MG63 (cell line): ENCODE measurements at places on chromosomes 2 and 18. TPM values are rescaled to one million over a fixed set of nuclear protein-coding genes. Genes with fewer than 3 reads are reported as not detected.

CD226 gene
- total RNA-seq: 0.07 and 0.10 TPM in 2 replicates

CNGA3 gene
- total RNA-seq: not detected in 2 replicates

FASTKD2 gene
- 30.7 and 49.6 TPM in 2 replicates for total RNA-seq

CCDC102B gene
- total RNA-seq: 1.6 and 2.2 TPM in 2 replicates

MTIF2 gene
- 40.6 and 93.7 TPM in 2 replicates for total RNA-seq

ZNG1B gene
- 12.9 and 16.3 TPM in 2 replicates for total RNA-seq

MATN3 gene
- total RNA-seq: 0.15 and 0.76 TPM in 2 replicates

DPP4 gene
- total RNA-seq: 0.53 and 0.76 TPM in 2 replicates

ALKAL2 gene
- not detected in 2 replicates for total RNA-seq

ASB18 gene
- total RNA-seq: not detected in 2 replicates

OTOS gene
- total RNA-seq: not detected in 2 replicates

CHRNG gene
- not detected in 2 replicates for total RNA-seq

TFCP2L1 gene
- 0.03 TPM in 1 of 2 replicates, not detected in the other for total RNA-seq

TUBA3E gene
- not detected in 2 replicates for total RNA-seq

CCDC138 gene
- 6.7 and 11.3 TPM in 2 replicates for total RNA-seq

RAMP1 gene
- 125 and 192 TPM in 2 replicates for total RNA-seq

ANTXR1 gene
- 48.6 and 51.1 TPM in 2 replicates for total RNA-seq

LGALSL gene
- 4.5 and 8.8 TPM in 2 replicates for total RNA-seq

MYO1B gene
- total RNA-seq: 95.6 and 123 TPM in 2 replicates

LRRTM4 gene
- total RNA-seq: not detected in 2 replicates

DSEL gene
- 3.7 and 6.2 TPM in 2 replicates for total RNA-seq

SIX3 gene
- total RNA-seq: not detected in 2 replicates

KCNG2 gene
- not detected in 2 replicates for total RNA-seq

RBM44 gene
- 0.20 TPM in 1 of 2 replicates, not detected in the other for total RNA-seq

FKBP1B gene
- total RNA-seq: 5.1 TPM in 1 of 2 replicates, not detected in the other

LCT gene
- total RNA-seq: not detected in 2 replicates

DAPL1 gene
- not detected in 2 replicates for total RNA-seq

IHH gene
- 0.16 TPM in 1 of 2 replicates, not detected in the other for total RNA-seq

ALPG gene
- total RNA-seq: not detected in 2 replicates

CDK15 gene
- 2.7 and 6.5 TPM in 2 replicates for total RNA-seq

LYPD6 gene
- total RNA-seq: 0.94 and 1.4 TPM in 2 replicates

INPP5D gene
- total RNA-seq: not detected in 2 replicates

ABCG5 gene
- total RNA-seq: not detected in 2 replicates

CDH7 gene
- not detected in 2 replicates for total RNA-seq

SOWAHC gene
- 10.0 and 15.2 TPM in 2 replicates for total RNA-seq

IL1R1 gene
- total RNA-seq: 0.82 and 1.4 TPM in 2 replicates

KIF5C gene
- total RNA-seq: 0.13 and 0.96 TPM in 2 replicates

ITGA4 gene
- 18.9 and 19.3 TPM in 2 replicates for total RNA-seq

KRTCAP3 gene
- total RNA-seq: not detected in 2 replicates

PJVK gene
- total RNA-seq: 0.59 and 1.4 TPM in 2 replicates

EDAR gene
- total RNA-seq: not detected in 2 replicates

TTC21B gene
- 5.0 and 6.6 TPM in 2 replicates for total RNA-seq

DUSP2 gene
- total RNA-seq: 4.9 and 8.7 TPM in 2 replicates

PLA2R1 gene
- total RNA-seq: 0.36 and 1.6 TPM in 2 replicates
